ENCODE measurements at places on chromosomes 6 and 20.

- no peak for DNase-seq
These were observed 70.9 kb downstream of the LCA5 start for GRCh38 chr6:79466207-79466834.

GRCh38 chr20:46312075-46312944 lies 4.0 kb upstream of the CDH22 start:
- no peak for DNase-seq

- no peak for DNase-seq
These were observed 610.5 kb downstream of the HTR1B start for GRCh38 chr6:76852776-76853175.

DNA sequence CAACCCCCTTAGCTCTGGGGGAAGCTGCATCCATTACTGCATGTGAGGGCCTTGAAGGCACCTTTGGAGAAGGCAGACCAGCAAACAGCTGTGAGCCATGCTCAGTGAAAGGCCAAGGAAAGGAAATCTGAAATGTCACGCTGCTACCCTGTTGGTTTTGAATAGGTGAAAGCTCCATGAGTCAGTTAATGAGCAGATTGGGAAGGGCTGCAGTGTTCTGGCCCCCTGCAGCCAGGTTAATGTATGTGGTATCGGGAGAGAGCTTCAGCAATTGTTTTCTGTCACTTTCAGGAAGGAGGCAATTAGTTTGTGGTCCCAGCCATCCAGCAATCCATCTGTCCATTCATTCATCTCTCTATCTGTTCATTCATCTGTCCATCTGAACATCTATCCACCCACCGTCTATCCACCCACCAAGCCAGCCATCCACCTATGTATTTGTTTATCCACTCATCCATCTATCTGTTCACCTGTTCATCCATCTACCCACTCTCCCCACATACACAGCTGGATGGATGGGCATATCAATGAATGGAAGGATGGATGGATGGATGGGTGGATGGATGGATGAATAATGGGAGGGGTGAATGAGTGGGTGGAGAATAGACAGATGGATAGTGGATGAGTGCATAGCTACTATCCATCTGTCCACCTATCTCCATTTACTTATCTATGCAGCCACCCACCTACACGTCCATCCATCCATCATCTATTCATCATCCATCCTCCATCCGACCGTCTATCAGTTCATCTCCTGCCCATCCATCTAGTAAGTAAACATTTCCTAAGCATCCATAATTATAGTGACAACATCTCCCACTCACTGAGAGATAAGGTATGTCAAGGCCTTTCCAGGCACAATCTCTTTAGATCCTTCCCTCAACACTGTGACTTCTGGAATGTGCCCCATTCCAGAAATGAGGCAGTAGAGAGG lies 16.0 kb downstream of the PCK1 start:
- no peak for DNase-seq

GRCh38 chr20:9363673-9364072 lies 150.7 kb upstream of the LAMP5 start:
- no peak for DNase-seq

- no peak for DNase-seq
These were observed 172.8 kb downstream of the FRK start for GRCh38 chr6:115887891-115888290.

- DNase-seq, result no peak
These were observed 272.2 kb upstream of the MAP3K7 start for GRCh38 chr6:90859056-90859455.

DNA sequence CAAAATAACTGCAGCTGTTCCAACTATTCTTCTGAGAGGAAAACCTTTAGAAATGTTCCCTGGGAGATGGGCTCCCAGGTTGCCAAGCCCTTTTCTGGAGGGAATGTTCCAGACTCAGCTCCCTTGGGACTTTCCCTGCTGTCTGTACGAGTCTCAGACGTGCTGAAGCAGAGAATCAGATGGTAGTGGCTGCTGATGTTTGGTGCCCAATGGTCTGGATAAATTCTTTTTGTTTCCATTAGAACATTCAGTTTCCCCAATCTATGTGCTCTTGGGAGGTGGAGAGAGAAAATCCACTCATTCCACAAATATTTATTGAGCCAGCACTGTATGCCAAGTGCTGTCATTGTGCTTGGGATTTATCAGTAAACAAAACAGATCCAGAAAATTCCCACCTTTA lies 40.0 kb downstream of the SNHG17 start:
- DNase-seq, result no peak

GRCh38 chr6:7264041-7264440 lies 49.0 kb downstream of the SSR1 start:
- no peak for DNase-seq

DNA sequence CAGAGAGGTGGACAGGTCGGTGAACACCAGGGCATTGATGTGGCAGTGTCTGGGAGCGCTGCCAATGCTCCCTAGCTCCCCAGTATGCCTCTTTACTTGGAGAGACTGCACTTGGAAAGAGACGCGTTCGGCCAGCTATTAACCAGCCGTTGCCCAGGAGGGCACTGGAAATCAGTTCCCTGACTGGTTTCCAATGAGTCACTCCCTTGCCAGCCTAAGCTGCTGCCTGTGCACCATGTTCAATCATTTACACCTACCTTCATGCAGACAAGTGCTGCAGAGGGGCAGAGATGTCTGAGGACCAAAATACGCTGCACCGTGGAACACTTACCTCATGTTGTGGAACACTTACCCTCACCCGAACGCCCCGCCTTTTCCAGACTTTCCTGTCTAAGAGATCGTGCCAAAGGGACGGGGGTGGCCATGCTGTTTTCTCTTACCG lies 151.6 kb downstream of the SOBP start:
- DNase-seq, result no peak

DNA sequence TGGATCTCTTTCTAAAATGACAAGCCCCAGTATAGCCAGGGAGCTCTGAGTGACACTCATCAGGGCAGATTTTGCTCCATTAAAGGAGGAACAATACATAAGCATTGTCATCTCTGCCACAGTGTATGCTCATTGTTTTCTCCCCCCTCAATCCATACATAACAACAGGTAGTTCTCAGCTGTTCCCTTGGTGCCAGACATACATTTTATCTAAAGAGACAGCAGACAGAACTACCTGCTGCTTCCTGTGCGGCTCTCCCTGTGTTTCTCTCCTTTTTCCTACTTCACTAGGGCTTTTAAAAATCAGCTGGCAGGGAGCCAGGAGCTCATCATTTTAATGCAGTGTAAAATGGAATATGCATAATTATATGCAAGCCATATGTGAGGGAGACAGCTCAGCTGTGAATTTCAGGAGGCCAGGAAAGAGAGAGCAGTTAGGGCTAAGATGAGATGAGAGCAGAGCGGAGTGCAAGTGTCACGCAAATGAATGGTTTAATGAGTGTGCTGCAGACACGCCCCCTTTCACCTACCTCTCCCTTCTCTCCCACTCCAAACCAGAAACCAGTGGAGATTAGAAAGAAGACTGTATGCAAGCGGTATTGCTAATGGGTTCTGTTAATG lies 96.0 kb downstream of the SOBP start:
- no peak for DNase-seq

DNA sequence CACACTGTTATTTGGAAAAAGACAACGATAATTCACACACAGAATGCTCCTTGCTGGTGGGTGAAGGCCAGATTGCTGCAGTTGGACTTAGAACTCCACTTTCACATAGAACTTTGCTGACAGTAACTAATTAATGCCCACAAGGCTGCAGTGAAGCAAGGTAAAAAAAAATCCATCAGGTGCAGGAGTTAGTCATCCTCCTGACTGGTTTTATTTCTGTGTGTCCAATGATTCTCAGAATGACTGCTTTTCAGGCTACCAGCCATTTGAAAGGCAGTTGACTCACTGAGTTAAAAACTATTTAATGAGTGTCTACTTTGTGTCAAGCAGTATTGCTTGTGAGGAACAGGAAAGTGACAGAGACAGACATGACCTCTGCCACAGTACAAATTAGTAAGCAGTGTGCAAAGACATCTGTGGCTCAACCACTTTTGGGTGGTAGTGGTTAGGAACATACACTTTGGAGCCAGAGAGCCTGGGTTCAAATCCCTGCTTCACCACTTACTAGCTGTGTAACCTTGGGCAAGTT lies 41.9 kb downstream of the ELOVL5 start:
- no peak for DNase-seq

DNA sequence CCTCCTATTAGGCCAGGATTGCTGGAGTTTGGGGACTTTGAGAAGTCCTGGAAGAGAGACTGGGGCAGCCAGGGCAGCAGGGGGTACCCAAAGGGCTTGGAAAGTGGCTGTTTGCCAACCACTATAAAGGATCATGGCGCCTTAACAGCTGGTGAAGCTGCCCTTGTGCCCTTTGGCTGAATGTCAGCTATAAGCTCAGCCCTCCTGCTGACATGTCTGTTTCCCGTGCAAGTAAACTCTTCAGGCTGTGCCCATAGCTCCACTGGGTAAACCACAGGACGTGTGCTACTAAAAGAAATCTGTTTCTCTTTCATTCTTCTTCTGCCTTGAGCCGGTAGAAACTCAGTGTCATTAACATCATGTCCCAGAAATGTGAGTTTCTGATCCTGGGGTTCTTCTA lies 97.3 kb downstream of the CAP2 start:
- DNase-seq, result no peak

DNA sequence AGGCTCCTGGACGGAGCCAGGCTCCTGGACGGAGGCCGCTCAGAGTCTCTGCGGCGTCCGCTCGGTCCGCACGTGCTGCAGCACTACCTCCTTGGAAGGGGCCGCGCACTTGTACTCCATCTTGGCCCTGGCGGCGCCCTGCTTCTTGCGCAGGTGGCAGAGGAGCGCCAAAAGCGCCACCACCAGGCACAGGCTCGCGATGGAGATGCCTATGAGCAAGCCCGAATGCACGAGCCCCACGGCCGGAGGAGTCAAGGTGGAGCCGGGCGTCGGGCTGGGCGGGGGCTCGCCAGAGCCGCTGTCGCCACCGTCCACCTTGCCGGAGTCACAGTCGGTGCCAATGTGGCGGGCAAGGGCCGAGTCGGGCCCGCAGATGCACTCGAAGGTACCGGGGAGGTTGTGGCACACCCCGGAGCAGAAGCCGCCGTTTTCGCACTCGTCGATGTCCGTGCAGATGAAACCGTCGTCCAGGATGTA lies 1.7 kb downstream of the THBD start:
- no peak for DNase-seq

DNA sequence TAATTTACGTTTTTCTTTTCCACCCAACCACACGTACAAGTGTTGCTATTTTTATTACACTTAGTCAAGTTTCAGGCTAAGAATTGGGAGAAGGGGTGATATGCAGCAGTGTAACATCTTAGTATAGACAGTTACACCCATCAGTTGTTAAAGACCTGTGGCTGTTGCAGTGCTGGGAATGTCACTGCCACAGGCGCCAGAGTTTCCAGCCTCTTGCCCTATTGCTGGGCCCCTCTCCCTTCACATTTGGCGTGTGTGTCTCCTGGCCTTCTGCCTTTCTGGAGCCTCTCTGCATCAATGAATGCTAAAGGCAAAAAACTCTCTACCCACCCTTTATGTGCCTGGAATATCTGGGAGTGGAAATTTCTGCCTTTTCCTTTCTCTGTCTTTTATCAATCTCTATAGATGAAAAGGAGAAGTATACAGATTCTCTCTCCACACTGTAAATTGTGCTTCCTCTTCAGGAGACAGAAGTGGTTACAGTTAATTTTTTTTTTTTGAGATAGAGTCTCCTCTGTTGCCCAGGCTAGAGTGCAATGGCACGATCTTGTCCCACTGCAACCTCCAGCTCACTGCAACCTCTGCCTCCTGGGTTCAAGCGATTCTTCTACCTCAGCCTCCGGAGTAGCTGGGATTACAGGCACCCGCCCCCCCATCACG lies 73.0 kb downstream of the TIAM2 start:
- DNase-seq, result no peak

GRCh38 chr6:105783333-105783935 lies 302.7 kb upstream of the PRDM1 start:
- no peak for DNase-seq

DNA sequence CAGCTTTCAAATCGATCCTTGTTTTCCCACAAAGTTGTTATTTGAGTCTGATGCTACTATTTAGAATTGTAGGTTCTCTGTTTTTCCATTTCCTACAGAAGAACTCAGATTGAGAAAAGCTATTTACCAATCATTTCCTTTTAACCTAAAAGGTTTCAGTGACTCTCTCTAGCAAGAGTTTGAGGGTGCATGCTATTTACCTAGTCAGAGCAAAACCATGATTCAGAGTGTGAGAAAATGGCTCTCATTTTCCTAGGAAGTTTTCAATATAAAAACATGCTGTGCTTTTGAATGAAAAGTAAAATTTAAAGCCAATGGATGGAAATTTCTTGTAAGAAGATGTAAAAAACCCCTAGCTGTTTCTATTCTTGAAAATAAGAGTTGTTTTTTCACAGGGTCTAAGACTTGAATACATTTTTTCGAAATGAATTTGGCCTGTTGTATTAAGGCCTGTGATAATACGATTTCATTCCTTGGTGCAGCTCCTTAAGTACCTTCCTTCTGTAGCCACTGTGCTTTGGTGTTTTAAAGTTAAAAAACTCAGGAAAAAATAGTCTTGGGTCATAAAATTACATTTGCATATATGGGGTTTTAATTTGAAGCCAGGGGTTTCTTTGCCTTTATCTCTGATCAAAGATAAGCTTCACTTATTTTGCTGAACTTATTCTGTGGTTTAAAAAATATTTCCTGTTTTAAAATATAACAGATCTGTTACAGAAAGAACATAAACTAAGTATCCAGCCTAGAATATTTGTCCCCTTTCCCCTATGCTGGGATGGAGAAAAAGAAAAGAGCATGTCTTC lies 18.0 kb upstream of the RSPH3 start:
- DNase-seq, result no peak

- DNase-seq, result no peak
These were observed 4.3 kb upstream of the BTN3A3 start for GRCh38 chr6:26436018-26436417.

DNA sequence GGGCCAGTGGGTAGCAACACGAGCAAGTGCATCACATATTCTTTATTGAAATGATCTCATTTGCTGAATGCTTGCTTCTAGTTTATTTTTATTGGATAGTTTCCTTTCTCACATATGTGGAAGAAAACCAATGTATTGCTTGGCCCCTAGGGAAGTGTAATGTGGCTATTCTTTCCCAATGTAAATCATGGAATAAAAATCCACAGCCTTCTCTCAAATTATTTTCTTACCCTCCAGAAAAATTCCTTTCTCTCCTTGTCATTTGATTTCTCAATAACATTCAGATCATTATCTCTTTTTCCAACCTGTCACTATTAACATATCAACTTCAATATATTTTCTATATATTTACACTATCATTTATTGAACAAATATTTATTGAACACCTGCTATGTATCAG lies 51.9 kb upstream of the PTPRK start:
- no peak for DNase-seq

DNA sequence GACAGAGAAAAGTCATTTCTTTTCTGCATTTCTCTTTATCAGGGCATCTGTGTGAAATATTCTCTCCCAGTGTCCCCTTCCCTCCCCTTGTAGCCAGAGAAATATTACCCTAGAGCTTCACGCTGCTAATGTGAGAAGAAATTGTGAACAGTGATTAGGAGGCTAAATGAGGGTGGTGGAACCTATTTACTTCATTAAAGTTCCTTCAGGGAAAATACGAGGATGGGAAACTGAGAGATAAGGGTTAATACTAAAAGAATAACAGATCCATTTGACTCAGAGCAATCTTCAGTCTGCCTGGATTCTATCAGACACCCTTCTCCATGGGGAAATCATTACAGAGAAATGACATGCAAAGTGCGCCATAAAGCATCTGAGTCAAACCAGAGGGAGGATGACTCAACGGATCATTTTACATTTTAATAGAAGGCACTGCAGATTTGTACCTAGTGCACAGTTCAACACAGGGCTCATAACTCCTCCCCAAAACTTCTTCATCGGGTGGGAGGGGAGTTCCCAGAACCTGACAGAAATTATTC lies 131.3 kb downstream of the GJA10 start:
- no peak for DNase-seq
